ENCODE measurements at places on chromosomes 2 and 18.

DNA sequence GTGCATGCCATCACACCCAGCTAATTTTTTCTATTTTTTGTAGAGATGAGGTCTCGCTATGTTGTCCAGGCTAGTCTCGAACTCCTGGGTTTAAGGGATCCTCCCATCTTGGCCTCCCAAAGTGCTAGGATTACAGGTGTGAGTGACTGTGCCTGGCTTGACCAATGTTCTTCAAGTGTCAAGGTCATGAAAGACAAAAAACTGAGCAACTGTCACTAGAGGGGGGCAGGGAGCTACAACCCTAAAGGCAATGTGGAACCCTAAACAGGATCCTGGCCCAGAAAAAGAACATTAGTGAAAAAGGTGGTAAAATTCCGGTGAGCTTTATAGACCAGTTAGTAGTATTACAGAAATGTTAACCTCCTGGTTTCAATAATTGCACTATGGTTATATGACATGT is 7.3 kb downstream of the MYO5B start:
- DNase-seq = no peak

GRCh38 chr2:38113981-38114708 is 38.2 kb upstream of the CYP1B1 start:
- no peak for DNase-seq

DNA sequence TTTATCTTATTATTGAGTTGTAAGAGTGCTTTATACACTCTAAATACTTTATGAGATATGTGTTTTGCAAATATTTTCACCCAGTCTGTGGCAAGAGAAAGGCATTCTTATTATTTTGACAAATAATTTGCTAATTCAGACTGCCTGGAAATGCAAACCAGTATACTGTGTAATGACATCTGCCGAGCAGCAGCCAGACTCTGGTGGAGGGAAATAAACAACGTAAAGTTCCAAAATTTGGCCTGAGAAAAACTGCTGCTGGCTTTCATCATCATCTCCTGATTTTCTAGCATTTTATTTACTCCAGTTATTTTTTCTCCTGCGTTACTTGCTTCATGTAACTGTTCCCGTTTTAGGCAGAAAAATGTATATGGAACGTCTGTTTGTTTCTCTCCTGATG is 161.6 kb downstream of the RNF152 start:
- DNase-seq = no peak

GRCh38 chr2:73418343-73418742 is 32.7 kb downstream of the ALMS1 start:
- no peak for DNase-seq

GRCh38 chr2:186159101-186159500 is 327.0 kb upstream of the ZC3H15 start:
- DNase-seq = no peak

- DNase-seq = no peak
Observed at GRCh38 chr2:17768894-17769293, 15.0 kb downstream of the GEN1 start.

GRCh38 chr2:231877533-231878456 is 48.4 kb downstream of the NPPC start:
- DNase-seq = no peak

GRCh38 chr2:133248264-133248663 is 320.0 kb downstream of the NCKAP5 start:
- DNase-seq = no peak

- DNase-seq = peak; percentile 6
Observed at GRCh38 chr18:67590571-67591141, 74.1 kb upstream of the DSEL start.

GRCh38 chr18:73381699-73382036 is 513.9 kb upstream of the NETO1 start:
- DNase-seq = no peak

GRCh38 chr2:85307527-85307897 is 20.3 kb downstream of the TGOLN2 start:
- DNase-seq = no peak

DNA sequence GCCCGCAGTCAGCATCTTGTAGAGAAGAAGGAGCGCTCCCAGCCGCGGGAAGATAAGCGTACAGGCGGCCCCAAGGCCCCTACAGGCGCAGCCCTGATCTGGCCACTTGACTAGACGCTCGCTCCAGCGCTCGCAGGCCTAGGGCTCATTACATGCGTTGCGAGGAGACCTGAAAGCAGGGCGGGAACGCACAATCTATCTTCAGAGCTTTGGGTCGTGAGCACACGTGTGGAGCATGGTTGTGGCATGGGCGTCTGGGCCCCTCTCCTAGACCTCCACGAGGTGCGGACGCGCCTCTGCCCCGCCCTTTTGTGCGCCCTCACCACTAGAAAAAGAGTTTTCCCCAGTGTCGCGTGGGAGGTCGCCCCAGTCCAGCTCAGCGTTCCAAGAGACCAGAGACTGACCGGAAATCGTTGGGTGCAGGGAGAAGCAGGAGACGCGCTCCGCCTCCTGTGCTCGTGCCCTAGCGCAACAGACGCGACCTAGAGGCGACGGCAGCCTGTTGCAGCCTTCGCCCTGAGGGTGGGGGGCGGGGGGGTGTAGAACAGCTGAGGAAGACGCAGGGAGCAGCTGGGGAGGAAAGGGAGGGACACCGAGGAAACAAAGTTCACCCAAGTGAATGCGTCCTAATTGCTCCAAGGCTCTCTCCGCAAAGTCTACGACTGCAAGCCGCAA is 12.6 kb downstream of the NR4A2 start:
- DNase-seq = no peak

GRCh38 chr2:129490641-129491040 is 488.8 kb upstream of the RAB6C start:
- no peak for DNase-seq

DNA sequence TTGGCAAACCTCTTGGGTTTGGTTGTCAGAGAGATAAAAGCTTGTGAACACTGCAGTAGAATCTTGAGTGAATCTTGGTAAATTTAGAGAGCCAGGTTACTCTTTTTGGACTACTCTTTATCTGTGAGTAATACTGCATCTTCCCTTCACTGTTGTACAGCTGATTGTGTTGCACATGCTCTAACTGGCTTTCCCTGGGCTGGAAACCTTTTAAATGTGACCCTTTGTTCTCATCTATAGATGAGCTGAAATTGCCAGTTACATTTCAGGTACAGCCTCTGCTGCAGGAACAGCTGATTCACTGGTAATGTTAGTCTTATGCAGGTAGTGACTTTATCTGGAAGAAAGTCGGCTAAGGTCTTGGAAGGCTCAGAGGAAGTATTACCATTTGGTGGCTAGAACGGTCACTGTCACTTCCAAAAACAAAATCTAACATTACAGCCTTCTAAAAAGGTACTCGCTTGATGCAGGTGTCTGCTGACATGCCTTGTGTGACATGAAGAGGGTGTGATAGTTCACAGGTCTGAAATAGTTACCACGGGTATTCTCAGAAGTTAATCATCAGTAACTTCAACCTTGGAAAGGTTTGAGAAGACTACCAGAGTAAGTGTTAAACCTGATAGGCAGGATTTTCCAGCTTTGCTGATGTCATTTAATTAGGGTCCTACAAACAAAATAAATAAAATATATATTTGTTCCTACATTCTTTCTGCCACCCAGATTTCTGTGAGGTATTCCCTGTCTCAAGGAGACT is 851.1 kb downstream of the SLC4A3 start:
- no peak for DNase-seq

GRCh38 chr18:26357960-26358359 is 131.7 kb downstream of the TAF4B start:
- DNase-seq = no peak

DNA sequence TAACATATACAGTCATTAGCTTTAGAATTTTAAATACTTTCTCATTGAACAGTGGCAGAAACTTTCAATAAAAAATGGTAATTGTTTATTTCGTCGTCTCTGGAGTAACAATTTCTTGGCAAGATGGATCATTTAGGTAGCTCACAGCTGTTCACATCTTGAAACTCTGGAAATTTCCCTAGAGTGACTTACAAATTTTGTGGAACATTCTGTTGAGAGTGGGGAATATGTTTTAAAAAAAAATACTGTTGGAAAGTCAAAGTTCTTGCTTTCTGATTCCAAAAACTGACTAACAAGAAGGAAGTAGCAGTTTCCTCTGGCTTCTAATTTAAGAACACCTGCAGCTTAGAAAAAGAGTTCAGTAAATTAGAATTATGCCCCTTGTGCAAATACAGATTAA is 11.2 kb upstream of the CALCRL start:
- no peak for DNase-seq

DNA sequence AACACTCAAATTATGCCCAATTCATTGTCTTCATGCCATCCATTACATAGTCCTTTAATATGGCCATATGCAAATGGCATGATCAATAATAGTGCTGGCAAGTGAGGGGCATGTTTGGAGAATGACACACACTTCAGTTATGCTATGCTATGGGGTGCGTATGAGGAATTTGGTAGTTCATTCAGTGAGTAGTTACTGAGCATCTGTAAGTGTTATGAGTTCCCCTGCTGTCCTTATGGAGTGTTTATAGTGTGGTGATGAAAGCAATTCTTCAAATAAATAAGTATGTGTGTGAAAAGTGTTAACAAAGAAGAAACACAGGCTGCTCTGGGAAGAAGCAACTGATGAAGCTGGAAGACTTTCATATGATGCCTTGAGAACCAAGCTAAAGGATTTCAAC is 383.7 kb upstream of the SLC14A2 start:
- no peak for DNase-seq

- no peak for DNase-seq
Observed at GRCh38 chr18:73944715-73945114, 202.9 kb downstream of the FBXO15 start.

DNA sequence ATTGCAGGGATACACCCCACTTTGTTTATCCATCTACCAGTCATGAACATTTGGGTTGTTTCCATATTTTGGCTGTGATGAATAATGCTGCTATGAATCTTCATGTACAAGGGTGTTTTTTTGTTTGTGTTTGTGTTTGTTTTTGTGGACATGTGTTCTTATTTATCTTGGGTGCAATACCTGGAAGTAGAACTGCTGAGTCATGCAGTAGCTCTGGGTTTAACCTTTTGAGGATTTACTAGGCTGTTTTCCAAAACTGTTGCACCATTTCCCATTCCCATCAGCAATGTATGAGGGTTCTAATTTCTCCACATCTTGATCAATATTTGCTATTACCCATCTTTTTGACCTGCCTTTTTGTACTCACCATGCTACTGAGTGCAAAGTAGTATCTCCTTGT is 140.0 kb upstream of the CYP1B1 start:
- no peak for DNase-seq

GRCh38 chr2:112703684-112704083 is 17.1 kb upstream of the NT5DC4 start:
- DNase-seq = no peak

- no peak for DNase-seq
Observed at GRCh38 chr2:25699216-25699615, 25.8 kb upstream of the DTNB start.

DNA sequence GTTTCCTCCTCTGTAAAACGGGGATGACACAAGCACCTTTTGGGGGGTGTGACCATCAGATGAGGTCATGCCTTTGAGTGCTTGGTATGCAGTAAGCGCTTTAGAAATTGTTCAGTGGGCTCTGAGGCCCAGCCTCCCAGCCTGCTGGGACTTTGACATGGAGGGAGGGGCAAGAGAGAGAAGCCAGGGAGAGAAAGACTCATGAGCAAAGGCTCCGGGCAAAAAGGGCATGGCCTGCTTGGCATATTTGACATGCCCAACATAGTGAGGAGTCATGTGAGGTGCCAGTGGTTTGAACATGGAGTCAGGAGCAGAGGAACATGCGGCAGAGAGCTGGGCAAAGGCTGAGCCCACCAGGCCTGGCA is 14.0 kb downstream of the TNS1 start:
- DNase-seq = no peak

- no peak for DNase-seq
Observed at GRCh38 chr2:145123606-145124005, 603.7 kb upstream of the ZEB2 start.

GRCh38 chr2:241063587-241063986 is 38.5 kb downstream of the MTERF4 start:
- no peak for DNase-seq

- no peak for DNase-seq
Observed at GRCh38 chr2:229179628-229180027, 91.5 kb downstream of the PID1 start.

DNA sequence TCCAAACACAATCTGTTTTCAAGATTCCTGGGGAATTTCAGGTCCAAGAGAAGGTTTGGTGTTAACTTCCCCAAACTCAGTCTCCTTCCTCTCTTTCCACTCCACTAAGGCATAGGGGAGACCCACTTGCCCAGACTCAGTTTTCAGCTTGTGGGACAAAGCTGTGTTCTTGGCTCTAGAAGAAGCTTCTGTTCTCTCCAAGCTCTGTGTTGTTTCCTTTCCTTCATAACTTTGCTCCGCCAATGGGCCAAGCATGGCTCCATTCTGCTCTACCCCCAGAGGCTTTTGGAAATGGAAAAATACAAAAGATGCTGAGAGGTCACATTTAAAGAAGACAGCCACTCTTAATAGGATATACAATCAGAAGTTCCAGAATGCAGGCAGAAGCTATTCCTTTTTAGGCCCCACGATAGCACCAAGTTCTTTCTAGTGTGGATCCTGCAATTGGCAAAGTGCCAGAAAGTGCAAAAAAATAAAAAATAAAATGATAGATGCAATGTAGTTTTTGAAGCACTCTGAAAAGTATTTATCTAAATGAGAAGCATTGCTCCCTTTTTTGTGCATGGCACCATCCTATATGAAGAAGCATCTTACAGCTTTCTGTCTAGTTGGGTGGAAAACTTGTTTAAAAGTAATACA is 510.1 kb downstream of the TXNL1 start:
- no peak for DNase-seq

DNA sequence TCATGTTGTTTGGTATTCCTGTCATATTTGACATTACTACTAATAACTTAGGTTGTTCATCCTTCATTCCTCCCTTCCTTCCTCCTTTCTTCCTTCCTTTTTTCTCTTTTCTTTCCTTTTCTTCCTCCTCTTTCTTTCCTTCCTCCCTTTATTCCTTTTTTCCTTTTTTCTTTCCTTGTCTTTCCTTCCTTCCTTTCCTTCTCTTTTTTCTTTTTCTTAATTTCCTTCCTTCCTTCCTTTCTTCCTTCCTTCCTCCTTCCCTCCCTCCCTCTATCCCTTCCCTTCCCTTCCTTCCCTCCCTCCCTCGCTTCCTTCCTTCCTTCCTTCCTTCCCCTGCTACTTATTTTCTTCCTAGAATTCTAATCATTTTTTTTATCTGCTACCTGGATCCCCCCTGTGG is 66.1 kb downstream of the CTNNA2 start:
- no peak for DNase-seq

DNA sequence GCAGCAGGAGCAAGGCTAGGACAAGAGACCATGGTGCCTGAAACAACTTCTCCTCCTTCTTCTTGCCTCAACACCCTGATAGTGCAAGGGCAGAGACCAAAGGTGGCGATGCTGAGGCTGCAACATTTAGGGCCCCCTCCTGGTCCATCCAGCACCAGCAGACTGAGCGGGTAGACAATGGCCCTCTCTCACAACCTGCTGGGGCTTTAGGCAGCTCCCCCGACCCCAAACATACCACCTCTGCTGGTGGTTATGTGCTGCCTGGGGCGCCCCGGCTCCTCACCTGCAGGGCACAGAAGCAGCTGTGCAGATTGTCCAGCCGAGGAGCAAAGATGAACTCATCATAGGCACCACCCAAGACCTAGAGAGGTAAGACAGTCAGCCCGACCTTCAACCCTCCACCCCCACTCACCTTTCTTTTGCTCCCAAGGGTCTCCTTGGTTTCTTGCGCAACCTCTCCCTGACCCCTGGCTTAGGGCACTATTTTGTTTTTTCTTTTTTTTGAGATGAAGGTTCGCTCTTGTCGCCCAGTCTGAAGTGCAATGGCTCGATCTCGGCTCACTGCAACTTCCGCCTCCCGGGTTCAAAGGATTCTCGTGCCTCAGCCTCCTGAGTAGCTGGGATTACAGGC is 3.5 kb downstream of the DNPEP start:
- DNase-seq = no peak

Data from Kasumi-1 (cell line).